Smooth muscle cell of the pulmonary artery (primary cell): ENCODE measurements at places on chromosomes 7 and 10. TPM values are rescaled to one million over a fixed set of nuclear protein-coding genes. Genes with fewer than 3 reads are reported as not detected.

SDK1 gene
- 0.07 and 0.78 TPM in 2 replicates for total RNA-seq

MLXIPL gene
- total RNA-seq, result 0.03 and 0.39 TPM in 2 replicates

ANXA8L1 gene
- total RNA-seq, result not detected in 2 replicates

LIPN gene
- total RNA-seq, result not detected in 2 replicates

PKD2L1 gene
- total RNA-seq, result not detected in 2 replicates

ZC3HAV1L gene
- 17.9 and 23.7 TPM in 2 replicates for total RNA-seq

PLXNA4 gene
- total RNA-seq, result 16.9 and 29.5 TPM in 2 replicates

CYP3A4 gene
- not detected in 2 replicates for total RNA-seq

CISD1 gene
- total RNA-seq, result 21.0 and 22.4 TPM in 2 replicates

ACBD7 gene
- 0.83 and 2.9 TPM in 2 replicates for total RNA-seq

SLC13A1 gene
- total RNA-seq, result not detected in 2 replicates

NUTM2A gene
- total RNA-seq, result 0.46 and 0.56 TPM in 2 replicates

ZNF727 gene
- total RNA-seq, result 0.07 and 0.10 TPM in 2 replicates

SPDYE1 gene
- total RNA-seq, result not detected in 2 replicates

HOXA9 gene
- total RNA-seq, result 0.33 TPM in 1 of 2 replicates, not detected in the other

PAPOLB gene
- total RNA-seq, result 0.07 and 0.39 TPM in 2 replicates
